ENCODE measurements at places on chromosomes 2 and 18.

DNA sequence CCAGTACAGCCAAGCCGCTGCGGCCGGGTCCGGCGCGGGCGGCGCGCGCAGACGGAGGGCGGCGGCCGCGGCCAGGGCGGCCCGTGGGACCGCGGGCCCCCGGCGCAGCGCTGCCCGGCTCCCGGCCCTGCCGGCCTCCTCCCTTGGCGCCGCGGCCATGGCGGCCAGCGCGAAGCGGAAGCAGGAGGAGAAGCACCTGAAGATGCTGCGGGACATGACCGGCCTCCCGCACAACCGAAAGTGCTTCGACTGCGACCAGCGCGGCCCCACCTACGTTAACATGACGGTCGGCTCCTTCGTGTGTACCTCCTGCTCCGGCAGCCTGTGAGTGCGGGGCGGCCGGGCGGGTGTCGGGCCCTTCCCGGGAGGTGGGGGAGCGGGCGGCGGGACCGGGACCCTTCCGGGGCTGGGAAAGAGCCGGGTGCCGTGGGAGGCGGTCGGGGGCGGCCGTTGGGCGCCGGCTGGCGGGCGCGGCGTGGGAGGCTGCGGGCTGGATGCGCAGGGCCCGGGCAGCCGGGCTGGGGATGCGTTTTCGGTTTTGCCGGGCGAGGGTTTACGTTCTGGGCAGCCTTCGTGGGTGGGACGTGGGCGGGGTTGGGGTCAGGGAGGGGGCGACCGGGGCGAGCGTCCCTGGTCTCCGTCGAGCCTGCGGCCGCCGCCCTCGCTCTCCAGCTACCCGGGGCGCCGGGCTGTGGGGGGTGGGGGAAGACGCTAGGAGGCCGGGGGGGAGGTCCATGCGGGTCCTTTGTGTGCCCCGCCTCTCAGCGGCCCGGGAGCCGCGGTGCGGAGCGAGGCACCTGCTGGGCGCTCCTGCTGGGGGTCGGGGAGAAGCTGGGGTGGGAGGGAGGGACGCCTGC is 537 bp downstream of the AGFG1 start:
- DNase-seq: peak; percentile 28

- no peak for DNase-seq
Measured at GRCh38 chr18:44735096-44735495, 54.4 kb downstream of the SETBP1 start.

DNA sequence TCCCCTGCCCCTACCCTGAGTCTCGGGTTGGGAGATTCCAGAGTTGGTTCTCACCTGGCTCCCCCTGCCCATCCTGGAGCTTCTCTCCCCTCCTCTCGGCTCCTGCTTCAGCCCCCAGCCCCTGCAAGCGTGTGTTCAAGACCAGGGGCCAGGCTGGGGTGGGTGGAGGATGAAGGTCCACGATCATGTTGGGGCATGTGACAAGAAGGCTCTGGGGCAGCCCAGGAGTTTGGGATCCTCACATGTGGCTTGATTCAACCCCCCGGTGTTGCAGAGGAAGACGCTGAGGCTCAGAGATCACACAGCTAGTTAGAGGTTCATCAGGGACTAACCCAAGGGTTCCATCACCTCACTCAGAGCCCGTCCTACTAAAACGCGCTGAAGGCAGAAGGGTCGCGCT is 14.2 kb upstream of the TUBB6 start:
- DNase-seq: no peak

DNA sequence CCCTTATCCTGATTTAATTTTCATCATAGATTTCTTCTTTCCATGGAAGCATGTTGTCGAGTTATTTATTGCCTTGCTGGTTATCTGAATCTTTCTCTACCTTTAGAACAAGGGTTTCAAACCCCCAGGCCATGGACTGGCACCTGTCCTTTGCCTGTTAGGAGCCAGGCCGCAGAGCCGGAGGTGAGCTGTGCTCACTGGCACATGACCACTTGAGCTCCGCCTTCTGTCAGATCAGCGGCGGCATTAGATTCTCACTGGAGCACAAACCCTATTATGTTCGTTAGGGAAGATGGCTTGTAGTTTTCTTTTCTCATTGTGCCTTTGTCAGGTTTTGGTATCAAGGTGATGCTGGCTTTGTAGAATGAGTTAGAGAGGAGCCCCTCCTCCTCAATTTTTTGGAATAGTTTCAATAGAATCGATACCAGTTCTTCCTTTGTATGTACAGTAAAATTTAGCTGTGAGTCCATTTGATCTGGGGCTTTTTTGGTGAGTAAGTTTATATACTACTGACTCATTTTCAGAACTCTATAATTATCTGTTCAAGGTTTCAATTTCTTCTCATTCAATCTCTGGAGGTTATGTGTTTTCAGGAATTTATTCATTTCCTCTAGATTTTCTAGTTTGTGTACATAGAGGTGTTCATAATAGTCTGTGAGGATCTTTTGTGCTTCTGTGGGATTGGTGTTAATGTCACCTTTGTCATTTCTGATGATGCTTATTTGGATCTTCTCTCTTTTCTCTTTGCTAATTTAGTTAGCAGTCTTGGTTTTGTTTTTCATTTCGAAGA is 668.0 kb upstream of the FAM98A start:
- DNase-seq: no peak

- DNase-seq: no peak
Measured at GRCh38 chr2:235699576-235699975, 205.7 kb downstream of the AGAP1 start.

GRCh38 chr2:241120440-241120839 is 18.4 kb upstream of the MTERF4 start:
- no peak for DNase-seq

DNA sequence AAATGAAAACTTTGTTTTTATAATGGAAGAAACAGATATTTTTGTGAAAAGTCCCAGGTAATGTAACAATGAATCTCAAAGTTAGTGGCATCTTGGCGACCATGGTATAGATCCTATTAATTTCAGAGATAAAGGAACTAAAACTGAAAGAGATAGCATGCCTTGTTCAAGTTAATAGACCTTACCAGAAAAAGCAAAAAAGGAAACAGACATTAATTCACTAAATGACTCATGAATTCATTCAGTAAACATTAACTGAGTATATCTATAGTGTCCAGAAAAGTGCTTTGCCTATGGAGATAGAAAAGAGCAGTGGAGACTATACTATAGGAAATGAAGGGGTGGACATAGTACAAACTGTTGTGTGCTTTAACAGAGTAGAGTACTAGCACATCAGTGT is 763.3 kb downstream of the TRIB2 start:
- no peak for DNase-seq

- DNase-seq: no peak
Measured at GRCh38 chr2:235382179-235382578, 111.7 kb upstream of the AGAP1 start.

- DNase-seq: peak; percentile 46
Measured at GRCh38 chr18:21955757-21956652, 213.4 kb upstream of the GATA6 start.

GRCh38 chr18:29840089-29840488 is 1202.5 kb downstream of the DSC3 start:
- peak; percentile 90 for DNase-seq

Data from HCEC 1CT (cell line).